ENCODE measurements at places on chromosomes 13 and 19.

DNA sequence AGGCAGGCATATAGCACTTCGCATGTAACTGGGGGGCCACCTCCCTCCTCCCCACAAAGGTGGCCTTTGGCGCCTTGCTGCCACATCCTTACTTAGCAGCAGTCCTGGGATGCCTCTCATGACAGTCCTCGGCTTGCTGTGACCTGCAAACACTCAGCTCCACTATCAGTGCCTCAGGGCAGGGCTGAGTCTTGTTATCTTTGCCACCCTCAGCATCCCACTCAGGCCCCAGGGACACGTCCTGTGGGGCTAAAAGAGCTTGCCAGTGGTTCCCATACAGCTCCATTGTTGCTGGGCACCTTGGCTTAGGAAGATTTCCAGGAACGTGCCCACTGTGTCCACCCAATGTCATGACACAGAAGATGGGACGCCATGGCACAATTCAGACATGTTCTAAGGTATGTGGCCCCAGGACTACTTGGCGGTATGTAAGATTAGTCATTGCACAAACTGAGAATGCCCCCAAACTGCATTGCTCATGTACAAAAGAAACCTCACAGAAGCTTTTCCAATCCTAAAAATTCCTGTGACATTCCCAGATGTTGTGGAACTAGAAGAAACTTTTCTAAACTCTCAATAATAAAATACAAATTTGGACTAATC, 16.3 kb downstream of the DOCK9 start:
- no peak for DNase-seq

DNA sequence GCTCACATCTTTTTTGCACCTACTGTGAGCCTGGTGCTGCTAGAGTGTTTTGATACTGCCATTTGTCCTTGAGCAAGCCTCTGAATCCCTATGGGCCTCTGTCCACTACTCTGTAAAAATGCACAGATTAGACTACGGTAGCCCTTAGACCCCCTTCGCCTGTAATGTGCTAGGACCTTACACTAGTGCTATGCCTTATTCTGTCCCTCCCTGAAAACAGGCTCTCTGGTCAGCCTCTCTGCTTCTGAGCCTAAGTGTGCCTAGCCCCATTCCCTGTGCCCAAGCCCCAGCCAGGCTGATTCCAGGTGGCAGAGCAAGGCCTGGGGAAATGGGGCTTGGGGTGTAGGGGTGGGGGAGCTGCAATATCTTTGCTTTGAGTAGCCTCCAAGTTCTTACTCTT, 10.7 kb downstream of the HMGB1 start:
- DNase-seq, result no peak

DNA sequence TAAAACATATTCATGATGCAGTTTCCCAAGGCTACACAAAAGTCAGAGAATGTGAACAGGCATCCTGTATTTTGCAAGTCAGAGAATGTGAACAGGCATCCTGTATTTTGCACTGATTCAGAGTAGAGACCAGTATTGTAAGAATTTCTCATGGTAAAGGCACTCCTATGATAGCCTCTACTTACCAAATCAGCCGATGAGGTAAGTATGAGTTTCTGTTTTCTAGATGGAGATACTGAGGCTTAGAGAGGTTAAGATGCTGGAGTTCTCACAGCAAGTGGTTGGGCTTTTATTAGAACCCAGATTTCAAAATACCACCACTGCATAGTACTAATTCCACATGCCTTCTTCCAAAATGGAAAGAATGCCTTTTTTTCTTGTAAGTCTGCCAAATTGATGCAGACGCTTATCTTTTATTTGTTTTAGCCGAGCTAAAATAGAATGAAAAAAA, 12.3 kb downstream of the TPT1 start:
- no peak for DNase-seq

DNA sequence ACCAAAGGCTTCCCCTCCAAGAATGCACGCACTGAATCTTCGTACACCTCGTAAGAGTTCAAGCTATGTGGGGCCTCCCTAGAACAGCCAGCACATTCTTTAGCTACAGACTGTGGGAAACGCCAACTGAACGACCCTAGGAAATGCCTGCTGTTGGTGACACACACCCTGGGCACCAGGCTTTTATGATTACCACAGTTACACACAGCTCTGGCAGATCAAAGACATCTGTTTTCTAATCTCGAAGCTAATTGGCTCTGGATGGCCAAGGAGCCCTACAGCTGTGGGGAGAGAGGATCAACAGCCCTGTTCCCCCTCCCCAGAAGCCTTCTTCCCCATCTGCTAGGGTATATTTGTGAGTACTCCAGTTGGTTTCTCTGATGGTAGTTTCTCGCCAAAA, 123.0 kb downstream of the COL4A1 start:
- DNase-seq, result no peak

DNA sequence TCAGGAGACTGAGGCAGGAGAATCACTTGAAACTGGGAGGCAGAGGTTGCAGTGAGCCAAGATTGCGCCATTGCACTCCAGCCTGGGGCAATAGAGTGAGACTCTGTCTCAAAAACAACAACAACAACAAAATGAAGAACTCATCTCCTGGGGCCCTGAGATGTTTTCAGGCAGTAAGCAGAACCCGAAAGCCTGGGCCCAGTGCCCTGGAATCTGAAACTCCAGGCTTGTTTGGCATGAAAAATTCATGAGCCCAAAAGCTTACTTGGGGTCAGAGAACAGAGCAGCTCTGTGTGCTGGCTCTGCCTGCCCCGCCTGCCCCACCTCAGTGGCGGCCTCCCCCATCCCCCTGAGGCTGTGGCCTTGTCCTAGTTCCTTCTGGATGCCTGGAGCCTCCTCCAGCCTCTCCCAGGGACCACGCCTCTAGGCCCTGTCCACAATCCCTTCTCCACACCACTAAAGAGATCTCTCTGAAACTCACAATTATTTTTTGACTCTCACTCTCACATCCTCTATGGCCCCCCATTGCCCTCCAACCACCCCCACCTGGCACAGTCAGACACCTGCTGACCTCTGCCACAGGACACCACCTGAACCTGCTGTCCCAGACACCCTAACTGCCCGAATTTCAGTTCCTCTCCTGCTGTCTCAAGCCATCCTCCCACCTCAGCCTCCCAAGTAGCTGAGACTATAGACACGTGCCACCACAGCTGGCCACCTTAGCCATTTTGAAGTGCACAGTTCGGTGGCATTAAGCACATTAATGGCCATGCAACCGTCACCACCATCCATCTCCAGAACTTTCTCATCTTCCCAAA, 6.9 kb upstream of the AP1M2 start:
- no peak for DNase-seq

DNA sequence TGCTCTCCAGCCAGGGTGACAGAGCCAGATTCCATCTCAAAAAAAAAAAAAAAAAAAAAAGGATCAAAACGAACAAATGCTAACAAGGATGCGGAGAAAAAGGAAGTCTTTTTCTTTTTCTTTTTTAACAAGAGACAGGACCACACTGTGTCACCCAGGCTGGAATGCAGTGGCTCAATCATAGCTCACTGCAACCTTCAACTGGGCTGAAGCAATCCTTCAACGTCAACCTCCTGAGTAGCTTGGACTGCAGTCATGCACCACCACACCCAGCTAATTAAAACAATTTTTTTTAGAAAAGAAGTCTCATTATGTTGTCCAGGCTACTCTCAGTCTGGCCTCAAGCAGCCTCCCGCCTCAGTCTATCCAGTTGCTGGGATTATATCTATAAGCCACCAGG, 20.8 kb upstream of the OR7A17 start:
- DNase-seq, result no peak

DNA sequence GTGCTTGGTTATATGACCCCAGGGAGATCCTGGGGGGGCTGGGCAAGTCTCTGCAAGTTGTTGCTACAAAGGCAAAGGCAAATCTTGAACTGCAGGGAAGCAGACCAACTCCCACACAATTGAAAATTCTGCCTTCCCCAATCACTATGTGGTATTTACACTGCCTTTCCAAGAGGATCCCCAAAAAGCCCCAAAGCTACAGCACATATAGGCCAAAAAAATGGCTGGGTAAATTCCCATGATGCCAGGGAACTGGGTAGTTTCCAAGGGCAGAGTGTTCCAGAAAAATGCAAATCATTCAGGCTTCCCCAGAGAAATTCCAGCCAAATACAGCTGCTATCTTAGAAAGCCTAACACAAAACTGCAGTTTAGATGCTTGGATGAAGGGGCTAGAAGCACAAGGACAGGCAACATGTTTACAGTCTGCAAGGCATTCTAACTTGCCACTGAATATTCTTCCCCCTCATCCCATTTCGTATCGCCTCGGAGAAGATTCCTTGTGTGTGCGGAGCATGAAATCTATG, 6.2 kb downstream of the FOXO1 start:
- no peak for DNase-seq
